Mammary epithelial cell (primary cell): ENCODE measurements at places on chromosomes 3 and 15. TPM values are rescaled to one million over a fixed set of nuclear protein-coding genes. Genes with fewer than 3 reads are reported as not detected.
A peak's percentile ranks its signal among the peaks of the same experiment; 100 is the strongest.

ARHGAP11A gene
- 26.7 and 59.0 TPM in 2 replicates for total RNA-seq

SETMAR gene
- total RNA-seq, result 6.0 and 9.9 TPM in 2 replicates

RARRES1 gene
- total RNA-seq, result 24.3 TPM

CPN2 gene
- not detected for total RNA-seq

GRCh38 chr15:77044228-77045042 lies 26.5 kb downstream of the TSPAN3 start:
- DNase-seq, result no peak

DNA sequence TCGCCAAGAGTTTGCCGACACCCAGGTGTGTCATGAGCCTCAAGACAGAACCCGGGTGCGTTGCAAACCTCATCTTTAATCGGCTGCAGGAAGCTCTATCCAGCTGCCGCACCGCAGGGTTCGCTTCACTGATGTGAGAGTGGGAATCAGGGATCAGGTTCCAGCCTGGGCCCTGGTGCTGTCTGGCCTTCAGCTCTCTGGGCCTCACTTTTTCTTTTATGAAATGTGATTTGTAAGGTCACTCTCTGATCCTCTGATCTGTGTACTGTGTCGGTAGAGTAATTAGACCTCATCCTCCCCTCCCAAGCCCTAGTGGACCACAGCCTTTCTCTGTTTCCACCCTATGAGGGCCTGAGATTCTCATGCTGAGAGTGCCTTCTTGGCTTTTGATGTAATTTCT lies 202.8 kb upstream of the UBE2E1 start:
- DNase-seq, result no peak

DNA sequence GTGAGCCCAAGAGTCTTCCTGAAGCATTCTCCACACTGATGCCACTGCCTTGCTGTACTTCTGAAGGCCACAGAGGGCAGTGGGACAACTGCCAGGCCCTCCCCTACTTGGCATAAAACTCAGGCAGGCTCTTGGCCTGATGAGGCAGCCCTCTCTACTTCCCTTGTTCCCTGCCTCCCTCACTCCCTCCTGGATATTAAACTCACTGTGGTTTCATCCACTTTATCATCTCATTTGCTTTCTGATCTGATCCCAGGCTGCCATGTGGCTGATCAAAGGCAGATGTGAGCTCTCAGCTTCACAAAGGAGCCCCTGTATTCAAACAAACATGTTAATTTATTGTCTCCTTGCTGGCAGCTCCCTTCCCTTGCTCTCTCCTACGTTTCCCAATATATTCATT lies 533.5 kb downstream of the IGSF11 start:
- DNase-seq, result peak; percentile 20

GRCh38 chr3:64178419-64178818 lies 46.8 kb downstream of the PRICKLE2 start:
- DNase-seq, result no peak

DNA sequence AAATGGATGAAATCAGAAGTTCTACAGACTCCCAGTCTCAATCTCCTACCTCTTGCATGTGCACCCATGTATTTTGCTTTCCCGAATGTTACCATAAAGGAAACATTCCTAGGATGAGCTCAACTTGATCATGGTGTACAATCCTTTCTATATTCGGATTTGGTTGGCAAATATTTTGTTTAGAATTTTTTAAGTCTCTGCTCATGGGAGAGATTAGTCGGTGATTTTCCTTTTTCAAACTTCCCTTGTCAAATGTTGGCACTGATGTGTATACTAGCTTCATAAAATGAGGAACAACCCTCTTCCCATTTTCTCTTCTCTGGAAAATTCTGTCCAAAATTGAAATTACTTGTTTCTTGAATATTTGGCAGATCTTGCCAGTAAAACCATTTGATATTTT lies 317.6 kb upstream of the RASGRP1 start:
- no peak for DNase-seq

- DNase-seq, result no peak
Measured at GRCh38 chr3:139676108-139676507, 1.7 kb downstream of the NMNAT3 start.

GRCh38 chr15:98142572-98142971 lies 182.1 kb downstream of the ARRDC4 start:
- DNase-seq, result no peak

- DNase-seq, result no peak
Measured at GRCh38 chr3:149971403-149972075, 844 bp upstream of the PFN2 start.

- DNase-seq, result peak; percentile 32
Measured at GRCh38 chr3:187181454-187182170, 15.7 kb upstream of the RTP1 start.

GRCh38 chr3:100245927-100246326 lies 14.9 kb upstream of the TBC1D23 start:
- DNase-seq, result no peak

DNA sequence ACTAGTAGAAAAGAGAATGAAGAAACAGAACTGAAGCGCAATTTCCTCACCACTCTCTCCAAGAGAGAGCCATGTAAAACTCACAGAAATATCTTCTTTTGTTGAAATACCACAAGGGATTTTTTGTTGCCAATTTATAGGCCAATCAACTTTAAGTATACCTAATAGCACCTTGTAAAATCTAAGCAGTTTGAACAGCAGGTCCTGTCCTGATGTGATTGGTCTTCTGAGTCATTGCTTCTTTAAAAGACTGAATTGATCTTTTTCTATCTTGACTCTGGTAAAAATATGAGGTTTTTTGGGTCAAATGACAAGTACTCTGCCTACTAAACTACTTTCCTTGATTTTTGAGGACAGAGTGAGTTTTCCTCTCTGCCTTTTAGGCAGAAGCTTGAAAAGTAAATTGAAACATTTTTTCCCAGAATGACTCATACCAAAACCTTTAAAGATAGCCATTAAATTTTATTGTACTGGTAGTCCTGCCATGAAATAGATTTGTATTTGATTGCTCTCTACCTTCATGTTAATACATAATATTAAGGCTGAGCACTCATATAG lies 343.9 kb upstream of the CBLB start:
- peak; percentile 26 for DNase-seq
